Cardiac fibroblast (primary cell): ENCODE measurements at places on chromosomes 13 and 19.

GRCh38 chr19:51535535-51535934, 4.1 kb upstream of the SIGLEC6 start:
- DNase-seq, result no peak

DNA sequence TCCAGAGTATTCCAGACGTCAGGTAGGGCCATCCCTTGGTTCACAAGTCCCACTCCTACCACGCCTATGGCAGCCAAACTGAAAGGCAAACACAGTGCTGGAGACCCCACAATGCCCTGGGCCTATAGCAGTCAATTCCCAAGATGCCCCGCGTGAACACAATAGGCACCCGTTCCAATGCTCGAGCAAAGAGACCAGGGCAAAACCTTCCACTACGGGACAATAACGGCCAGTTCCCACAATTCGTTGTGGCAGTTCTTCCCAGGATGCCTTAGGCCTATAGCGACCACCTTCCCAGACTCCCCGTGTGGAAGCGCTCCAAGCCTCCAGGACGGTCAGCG, 538 bp downstream of the ZNF428 start:
- DNase-seq, result no peak

DNA sequence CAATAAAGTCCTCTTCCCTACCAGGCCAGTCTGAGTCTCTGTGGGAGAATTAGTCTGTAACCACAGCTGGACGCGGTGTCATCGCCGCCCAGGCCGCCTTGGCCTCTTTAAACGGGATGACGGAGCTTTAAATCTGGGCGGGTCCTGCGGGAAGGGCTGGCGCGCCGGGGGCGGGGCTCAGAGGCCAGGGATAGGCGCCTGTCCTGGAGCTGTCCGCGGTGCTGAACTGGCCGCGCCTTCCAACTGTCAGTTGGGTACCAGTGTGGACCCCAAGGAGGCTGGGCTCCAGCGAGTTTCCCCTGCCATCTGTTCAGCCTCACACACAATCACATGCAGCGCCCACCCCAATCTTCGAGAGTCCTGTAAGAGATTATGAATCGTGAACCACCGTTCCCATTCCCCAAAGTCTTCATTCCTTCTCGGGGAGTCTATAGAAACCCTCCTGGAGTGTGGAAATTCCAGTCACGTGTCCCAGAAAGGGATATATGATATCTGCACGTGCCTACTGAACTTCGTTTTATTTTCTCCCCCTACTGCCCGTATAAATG, 11.5 kb downstream of the APLP1 start:
- peak; percentile 93 for DNase-seq

DNA sequence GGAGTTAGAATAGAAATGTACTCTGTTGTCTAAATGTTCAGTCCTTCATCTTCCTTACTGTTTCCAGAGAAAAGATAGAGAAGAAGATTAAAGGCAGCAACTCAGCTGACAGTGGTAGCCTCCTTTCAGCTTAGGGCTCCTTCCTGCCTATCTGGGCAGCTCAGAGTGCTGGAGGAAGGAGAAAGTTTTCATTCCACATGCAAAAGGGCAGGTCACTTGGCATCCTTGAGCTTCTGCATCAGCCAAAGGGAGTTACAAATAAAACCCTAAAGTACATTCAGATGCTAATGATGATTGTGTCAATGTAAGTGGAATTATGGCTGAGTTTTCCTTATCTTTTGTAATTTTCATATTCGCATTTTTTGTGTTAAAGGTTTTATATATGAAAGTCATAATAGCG, 58.9 kb downstream of the ESD start:
- peak; percentile 38 for DNase-seq

DNA sequence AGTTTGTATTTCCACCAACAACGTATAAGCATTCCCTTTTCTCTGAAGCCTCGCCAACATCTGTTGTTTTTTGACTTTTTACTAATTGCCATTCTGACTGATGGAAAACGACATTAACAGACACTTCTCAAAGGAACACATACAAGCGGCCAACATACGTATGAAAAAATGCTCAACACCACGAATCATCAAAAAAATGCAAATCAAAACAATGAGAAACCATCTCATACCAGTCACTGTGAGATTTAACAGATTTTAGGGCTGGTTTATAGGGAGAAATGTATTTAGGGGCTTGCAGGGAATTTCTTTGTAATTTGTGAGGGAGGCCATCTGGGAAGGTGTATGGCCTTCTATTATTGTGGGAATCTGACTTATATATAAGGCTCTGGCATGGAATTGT, 2.8 kb upstream of the DZIP1 start:
- DNase-seq, result no peak

GRCh38 chr19:13799669-13800068, 4.4 kb downstream of the ZSWIM4 start:
- DNase-seq, result no peak

DNA sequence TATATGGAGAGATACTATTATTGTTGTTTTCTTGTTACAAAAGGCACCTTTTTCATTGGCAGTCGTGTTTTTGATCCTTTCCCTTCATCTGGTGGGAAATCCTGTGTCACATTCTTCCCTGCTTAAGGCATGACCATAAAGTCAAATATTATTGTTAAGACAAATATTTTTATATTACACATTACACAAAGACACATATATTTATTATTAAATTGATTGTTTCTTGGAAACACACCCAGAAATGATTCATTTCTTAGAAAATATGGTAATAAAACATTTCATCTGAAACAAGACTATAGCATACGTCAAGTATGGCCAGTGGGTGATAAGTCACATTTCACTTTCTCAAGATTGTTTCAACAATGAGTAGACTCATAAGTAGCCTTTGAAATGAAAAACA, 77.3 kb downstream of the KCTD12 start:
- peak; percentile 51 for DNase-seq

DNA sequence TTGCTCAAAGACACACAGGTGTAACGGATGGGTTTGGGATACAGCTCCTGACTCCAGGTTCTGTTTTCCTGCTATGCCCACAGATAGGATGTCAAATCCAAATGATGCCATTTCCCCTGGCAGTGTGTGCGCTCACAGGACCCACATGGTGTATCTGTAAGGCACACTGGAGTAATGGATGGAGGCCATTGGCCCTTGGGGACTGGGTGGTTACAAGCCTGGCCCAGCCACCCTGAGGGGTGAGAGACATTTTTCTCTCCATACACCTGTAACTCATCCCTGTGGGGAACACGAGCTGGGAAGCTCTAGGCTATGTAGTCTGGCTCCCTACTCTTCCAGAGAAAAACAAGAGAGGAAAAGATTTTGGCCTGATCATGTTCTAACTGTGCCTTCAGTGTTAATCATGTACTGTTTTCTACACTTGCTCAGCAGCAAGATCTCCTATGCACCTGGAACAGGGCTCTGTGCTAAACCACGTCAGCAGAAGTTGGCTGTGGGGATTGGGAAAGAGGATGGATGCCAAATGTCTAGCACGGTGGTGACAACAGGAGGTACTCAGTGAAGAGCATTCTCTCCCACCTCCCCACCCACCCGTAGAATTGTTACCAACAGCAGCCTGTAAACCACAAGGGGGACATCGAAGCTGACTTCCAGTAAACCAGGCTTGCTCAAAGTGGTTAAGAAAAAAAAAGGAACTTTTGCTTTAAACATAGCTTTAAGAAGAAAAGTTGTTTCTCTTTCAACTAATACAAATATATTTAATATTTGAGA, 237.0 kb downstream of the LACC1 start:
- peak; percentile 53 for DNase-seq

DNA sequence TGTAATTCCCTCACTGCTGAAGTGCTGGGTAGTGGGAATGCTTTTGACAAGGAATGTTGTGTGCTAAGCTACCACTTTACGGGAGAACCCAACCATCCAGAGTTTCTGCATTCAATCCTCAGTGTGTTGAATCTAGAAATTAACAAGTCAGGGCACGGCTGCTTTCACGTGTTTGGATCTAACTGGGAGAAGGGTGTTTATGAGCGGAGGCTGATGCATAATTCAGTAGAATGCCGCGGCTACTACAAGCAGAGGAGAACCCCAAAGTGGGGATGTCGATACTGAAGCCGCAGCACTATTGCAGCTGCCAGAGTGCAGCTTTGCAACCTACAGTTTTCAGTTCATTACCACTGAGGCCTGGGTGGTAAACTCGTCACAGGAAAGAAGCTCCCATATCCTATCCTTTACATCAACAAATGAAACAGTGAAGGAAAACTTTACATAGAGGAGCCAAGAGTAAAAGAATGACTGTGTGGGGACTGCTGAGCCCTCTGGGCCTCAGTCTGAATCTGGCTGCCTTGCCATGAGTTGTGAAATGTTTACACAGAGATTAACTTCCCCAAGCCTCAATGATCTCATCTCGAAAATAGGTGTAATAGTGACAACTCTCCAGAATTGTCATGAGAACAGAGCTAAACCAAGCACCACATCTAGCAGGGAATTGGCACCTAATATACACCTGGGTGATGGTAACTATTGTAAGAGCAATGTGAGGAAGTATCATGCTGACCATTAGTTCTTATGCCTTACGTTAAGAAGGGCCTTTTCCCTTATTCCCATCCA, 531.7 kb downstream of the MYO16 start:
- peak; percentile 10 for DNase-seq

- DNase-seq, result no peak
These were observed 7.2 kb downstream of the SBK2 start for GRCh38 chr19:55529636-55530234.

- DNase-seq, result no peak
These were observed 677.3 kb upstream of the GPC6 start for GRCh38 chr13:92549276-92549675.

- no peak for DNase-seq
These were observed 360.2 kb downstream of the DNAJC15 start for GRCh38 chr13:43383498-43384165.

DNA sequence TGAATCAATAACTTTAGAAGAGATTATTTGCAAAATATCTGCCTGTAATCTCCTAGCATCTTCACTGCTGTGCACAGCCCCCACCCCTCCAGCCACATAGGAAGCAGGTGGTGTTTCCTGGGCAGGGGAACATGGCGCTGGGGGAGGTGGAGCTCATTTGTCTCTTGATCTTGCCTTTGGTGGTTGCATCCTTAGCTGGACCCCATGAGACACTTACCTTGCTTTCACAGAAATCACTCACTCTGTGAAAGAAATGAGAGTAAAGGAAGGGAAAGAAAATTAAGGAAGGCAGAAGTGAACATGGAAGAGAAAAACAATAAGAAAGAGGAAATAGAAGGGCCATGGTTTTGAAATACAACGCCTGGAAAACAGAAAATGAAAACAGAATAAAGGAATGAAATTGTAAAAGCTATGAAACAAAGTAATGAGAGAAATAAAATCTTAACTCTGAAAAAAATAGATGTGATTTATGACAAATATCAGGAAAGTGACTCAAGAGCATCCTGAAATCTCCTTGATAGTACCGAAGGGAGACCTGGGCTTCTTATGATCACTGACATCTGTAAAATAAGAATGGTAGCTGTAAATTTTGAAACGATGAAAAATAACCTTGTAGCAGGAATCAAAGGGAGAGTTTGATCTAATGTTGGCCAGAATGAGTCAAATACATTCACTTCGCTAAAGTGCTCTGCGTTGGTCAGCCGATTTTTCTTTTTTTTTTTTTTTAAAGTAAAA, 17.2 kb upstream of the RNASEH2B start:
- DNase-seq, result no peak

DNA sequence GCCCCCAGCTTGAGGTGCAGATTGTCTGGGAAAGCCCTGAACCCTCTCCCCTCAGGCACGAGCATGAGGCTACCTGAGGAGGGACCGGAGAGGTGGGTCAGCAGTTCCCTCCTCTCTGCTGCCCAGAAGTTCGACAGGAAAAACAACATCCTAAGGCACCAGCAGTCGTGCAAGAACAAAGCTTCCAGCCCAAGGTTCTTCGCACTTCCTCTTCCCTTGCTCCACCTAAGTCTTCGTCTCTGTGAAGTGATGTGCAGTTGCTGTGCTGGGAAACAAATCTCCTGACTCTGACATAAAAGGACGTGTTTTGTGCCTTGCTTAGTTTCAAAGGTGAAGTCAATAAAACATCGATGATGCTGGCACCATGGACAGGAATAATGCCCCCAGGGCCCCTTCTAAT, 173.3 kb downstream of the USP12 start:
- DNase-seq, result no peak

- peak; percentile 75 for DNase-seq
These were observed 11.8 kb downstream of the CCDC97 start for GRCh38 chr19:41321600-41322270.

- DNase-seq, result no peak
These were observed 199.1 kb downstream of the DCT start for GRCh38 chr13:94280349-94280748.

- peak; percentile 90 for DNase-seq
These were observed at the start of gene BCL3 for GRCh38 chr19:44748426-44749254. Gene BCL3, plus strand, starts transcription at chr19:44748708. Its CDS starts 83 bp downstream, at chr19:44748791.

DNA sequence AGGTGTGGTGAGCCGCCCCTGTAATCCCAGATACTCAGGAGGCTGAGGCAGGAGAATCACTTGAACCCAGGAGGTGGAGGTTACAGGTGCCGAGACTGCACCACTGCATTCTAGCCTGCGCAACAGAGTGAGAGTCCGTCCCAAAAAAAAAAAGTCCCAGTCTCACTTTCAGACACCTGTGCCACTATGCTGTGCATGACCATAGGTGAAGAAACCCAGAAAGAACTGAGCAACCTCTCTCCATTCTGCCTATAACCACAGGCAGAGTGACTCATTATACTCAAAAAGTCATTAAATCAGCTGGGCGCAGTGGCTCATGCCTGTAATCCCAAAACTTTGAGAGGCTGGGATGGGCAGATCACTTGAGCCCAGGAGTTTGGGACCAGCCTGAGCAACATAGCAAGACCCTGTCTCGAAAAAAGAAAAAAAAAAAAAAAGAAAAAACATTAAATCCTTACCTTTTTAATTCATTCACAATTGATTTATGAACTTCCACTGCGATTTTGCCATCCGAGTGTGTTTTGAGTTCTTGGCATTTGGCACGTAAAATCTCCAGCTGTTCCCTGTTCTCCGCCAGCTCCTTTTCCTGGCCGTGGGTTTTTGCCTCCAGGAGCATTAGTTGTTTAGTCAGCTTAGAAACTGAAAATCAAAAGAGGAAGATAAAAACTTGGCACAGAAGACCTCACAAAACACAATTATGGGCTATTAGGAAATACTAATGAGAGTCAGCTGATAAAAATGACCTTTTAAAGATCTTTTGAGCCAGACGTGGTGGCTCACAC, 45.5 kb upstream of the SLC7A9 start:
- no peak for DNase-seq

- DNase-seq, result no peak
These were observed 22.7 kb downstream of the TFDP1 start for GRCh38 chr13:113607056-113607888.

GRCh38 chr13:91174886-91175501, 172.5 kb upstream of the MIR17HG start:
- no peak for DNase-seq

GRCh38 chr19:18593367-18594095, 4.9 kb downstream of the REX1BD start:
- DNase-seq, result no peak
